Uterus (tissue), 4 donors: ENCODE measurements at places on chromosomes 5 and 9. TPM values are rescaled to one million over a fixed set of nuclear protein-coding genes. Genes with fewer than 3 reads are reported as not detected.

DNA sequence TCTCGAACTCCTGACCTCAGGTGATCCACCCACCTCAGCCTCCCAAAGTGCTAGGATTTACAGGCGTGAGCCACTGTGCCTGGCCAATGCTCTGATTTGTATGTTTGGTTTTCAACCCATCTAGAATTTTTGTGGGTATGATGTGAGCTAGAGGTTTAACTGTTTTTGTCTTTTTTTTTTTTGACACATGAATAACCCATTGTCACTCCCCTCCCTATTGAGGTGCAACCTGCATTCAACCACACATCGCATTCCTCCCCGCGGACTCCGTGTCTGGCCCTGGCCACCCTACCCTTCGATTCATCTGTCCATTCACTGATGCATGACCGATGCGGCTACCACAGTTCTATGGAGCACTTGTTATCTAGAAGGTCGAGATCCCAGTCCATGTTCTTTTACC, 9.5 kb upstream of the FAM163B start:
- no peaks in the 10 kb centered on the region for H3K4me1 ChIP-seq
- no peak overlapping the region for H3K27ac ChIP-seq
- H3K27me3 ChIP-seq = no peaks in the 10 kb centered on the region
- DNase-seq = no peak

- no peak overlapping the region for H3K4me3 ChIP-seq
- H3K27me3 ChIP-seq = no peaks in the 10 kb centered on the region
- DNase-seq = peak; percentile 57
- no peaks in the 10 kb centered on the region for H3K36me3 ChIP-seq
- H3K4me1 ChIP-seq = peaks cover 5% of the 10 kb centered on the region
Observed at GRCh38 chr5:55600497-55601203, 65.9 kb upstream of the PLPP1 start.

The PFN3 gene
- not detected for total RNA-seq

GRCh38 chr5:151180291-151180690, 22.7 kb upstream of the ANXA6 start:
- no peak overlapping the region for H3K27ac ChIP-seq
- no peaks in the 10 kb centered on the region for H3K36me3 ChIP-seq
- H3K4me1 ChIP-seq = no peaks in the 10 kb centered on the region
- no peak for DNase-seq
- H3K27me3 ChIP-seq = no peaks in the 10 kb centered on the region

- H3K27me3 ChIP-seq = no peaks in the 10 kb centered on the region
- peak overlapping the region; percentile 84 for H3K4me3 ChIP-seq
- H3K36me3 ChIP-seq = no peaks in the 10 kb centered on the region
- no peaks in the 10 kb centered on the region for H3K4me1 ChIP-seq
- peak; percentile 92 for DNase-seq
Observed at GRCh38 chr9:35728041-35728971, 3.7 kb downstream of the TLN1 start.
